ENCODE measurements at places on chromosomes 13 and 19.

- no peak for DNase-seq
Measured at GRCh38 chr13:80284290-80284689, 56.6 kb downstream of the SPRY2 start.

GRCh38 chr19:22604571-22605274 lies 29.4 kb upstream of the ZNF492 start:
- DNase-seq: no peak

DNA sequence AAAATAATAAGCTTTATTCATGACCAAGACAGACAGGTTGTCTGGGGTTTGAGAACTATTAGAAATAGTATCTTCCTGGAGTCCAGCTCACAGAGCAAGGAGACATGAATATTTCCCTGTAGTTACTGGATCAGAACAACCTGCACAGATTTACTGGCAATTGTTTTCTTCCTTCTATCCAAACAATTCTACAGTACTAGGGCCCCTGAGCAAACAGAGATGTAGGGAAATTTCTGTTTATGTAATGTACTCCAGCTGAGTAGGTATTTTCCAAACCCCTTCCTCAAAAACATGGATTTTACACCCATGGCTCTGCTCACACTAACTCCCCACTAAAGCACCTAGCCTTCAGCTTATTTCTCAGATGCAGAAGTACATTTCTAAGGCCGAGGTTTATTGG lies 557.6 kb downstream of the GPC6 start:
- no peak for DNase-seq

GRCh38 chr19:1837625-1838105 lies 10.6 kb downstream of the REXO1 start:
- DNase-seq: no peak

DNA sequence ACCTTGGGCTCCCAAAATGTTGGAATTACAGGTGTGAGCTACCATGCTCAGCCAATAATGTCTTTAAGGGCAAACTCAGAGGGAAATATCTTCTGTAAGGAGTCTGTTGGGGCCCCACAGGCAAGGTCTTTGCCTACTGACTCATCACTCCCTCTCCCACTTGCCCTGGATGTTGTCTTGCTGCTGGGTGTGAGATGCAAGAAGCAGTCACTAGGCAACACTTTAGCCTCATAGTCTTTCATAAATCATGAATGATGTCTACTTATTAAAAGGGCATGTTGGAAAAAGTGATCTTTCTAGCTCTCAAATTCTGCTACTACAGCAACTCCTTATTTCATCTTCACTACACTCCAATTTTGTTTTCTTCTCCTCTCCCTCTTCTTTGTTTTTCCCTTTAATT lies 34.6 kb upstream of the SLC10A2 start:
- DNase-seq: no peak

- DNase-seq: no peak
Measured at GRCh38 chr19:9139609-9140158, 513 bp upstream of the ZNF317 start.

- DNase-seq: peak; percentile 65
Measured at GRCh38 chr13:36673838-36674326, at the start of gene SERTM1. TSS of gene SERTM1 (plus strand) at chr13:36674020. CDS start at chr13:36695079, 21,059 bp downstream.

- no peak for DNase-seq
Measured at GRCh38 chr13:80166352-80166751, 174.6 kb downstream of the SPRY2 start.

DNA sequence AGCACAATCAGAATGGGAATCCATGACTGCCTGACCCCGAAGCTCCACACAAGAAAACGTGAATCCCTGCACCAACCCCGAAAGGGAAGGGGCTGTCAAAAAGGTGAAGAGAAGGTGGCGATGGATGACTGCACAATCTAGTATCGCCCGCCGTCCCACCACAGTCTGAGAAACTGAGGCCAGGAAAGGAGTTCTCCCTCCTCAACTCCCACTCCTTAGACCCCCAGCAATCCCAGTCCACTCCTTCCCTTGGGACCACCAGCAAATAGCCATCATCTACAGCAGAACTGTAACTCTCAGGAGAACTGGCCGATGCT lies 451 bp downstream of the NOSIP start:
- DNase-seq: no peak
